ENCODE measurements at places on chromosomes 5 and 9.

- no peak for DNase-seq
Observed at GRCh38 chr5:147805030-147805454, 22.5 kb upstream of the JAKMIP2 start.

GRCh38 chr5:168649306-168649705 lies 70.1 kb upstream of the PANK3 start:
- no peak for DNase-seq

GRCh38 chr5:81757404-81757803 lies 6.5 kb upstream of the SSBP2 start:
- no peak for DNase-seq

GRCh38 chr5:33981408-33982162 lies 2.9 kb downstream of the SLC45A2 start:
- DNase-seq = no peak

- no peak for DNase-seq
Observed at GRCh38 chr9:97711223-97711626, 14.1 kb upstream of the XPA start.

DNA sequence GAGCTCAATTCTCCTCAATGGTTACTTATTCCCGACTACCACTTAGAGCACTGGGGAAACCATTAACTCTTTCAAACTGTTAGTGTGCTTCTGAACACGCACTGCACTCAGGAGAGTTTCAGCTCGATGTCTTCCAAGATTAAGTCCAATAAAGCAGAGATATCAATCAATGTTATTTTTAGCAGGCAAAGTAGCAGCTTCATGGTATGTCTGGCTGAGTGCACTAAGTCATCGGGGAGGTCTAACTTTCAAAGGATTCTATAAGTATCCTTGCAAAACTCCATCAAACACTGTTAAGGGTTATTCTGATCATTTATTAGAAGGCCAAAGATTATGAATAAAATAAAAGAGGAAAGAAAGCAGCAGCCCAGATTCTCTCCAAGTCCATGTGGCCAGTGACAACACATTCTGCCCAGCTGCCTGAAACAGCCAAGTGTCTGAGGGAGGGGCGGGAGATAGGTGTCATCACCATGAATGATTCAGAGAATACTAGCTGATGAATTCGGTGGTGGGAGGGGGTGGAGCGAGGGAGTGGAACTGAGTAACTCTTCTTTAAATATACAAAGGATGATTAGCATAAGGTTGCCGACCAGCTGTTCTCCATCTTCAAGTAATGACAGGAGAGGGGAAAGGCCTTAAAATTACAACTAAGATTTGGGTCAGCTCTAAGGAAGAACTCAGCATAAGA lies 21.3 kb downstream of the NREP start:
- DNase-seq = no peak

DNA sequence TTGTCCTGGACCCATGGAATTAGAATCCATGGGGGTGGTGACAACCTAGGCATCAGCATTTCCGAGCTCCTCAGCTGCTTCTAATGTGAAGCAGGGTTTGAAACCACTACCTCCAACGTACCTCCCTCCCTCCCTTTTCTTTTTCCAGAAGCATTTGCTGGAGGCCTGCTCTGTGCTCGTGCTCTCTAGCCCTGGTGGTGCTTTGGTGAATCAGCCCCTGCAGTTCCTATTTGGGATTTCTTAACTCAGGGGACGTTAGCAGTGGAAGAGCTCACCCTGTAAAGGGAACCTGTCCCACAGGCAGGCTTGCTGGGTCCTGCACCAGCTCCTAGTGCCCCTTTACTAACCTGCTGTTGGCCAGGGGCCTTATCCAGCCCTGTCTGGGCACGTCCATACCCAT lies 55.0 kb downstream of the NSG2 start:
- DNase-seq = no peak

DNA sequence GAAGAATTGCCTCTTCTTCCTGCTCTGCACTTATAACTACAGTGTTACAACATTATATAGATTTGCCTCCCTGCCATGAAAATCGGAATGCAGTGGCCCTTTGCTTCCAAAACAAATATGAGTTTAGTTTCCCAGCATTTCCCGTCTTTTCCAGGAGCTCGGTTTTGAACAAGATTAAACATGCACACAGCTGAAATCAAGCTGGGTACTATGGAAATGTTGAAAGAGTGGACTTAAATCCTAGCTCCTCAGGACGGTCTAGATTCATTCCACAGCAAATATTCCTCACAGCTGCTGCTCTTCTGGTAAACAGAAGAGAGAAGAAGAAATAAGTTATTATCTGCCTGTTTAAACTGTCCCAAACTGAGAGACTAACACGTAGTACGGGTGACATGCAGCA lies 161.4 kb downstream of the PIK3R1 start:
- DNase-seq = no peak

Data from stimulated activated CD8-positive, alpha-beta memory T cell treated with anti-CD3 and anti-CD28 coated beads, Interleukin-4, amount 100 ng/mL, for 1 hour (primary cell).